ENCODE measurements at places on chromosomes 13 and 19.

DNA sequence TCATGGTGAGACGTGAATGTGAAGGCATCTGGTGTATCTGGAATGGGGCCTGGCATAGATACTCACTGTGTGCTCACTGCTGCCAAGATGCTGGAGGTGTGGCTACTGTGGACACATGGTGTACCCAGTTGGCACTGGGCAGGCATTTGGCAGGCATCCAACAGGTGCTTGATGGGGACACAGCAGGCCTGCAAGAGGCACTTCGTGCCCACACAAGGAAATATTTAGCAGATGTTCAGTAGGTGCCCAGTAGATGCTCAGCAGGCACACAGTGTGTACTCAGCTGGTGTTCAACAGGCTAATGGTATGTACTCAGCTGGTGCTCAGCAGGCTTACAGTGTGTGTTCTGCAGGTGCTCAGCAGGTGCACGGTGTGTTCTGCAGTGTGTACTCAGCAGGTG, 14.2 kb downstream of the CRTC1 start:
- DNase-seq, result no peak

- no peak for DNase-seq
Measured at GRCh38 chr13:74203576-74203975, 69.4 kb upstream of the KLF12 start.

DNA sequence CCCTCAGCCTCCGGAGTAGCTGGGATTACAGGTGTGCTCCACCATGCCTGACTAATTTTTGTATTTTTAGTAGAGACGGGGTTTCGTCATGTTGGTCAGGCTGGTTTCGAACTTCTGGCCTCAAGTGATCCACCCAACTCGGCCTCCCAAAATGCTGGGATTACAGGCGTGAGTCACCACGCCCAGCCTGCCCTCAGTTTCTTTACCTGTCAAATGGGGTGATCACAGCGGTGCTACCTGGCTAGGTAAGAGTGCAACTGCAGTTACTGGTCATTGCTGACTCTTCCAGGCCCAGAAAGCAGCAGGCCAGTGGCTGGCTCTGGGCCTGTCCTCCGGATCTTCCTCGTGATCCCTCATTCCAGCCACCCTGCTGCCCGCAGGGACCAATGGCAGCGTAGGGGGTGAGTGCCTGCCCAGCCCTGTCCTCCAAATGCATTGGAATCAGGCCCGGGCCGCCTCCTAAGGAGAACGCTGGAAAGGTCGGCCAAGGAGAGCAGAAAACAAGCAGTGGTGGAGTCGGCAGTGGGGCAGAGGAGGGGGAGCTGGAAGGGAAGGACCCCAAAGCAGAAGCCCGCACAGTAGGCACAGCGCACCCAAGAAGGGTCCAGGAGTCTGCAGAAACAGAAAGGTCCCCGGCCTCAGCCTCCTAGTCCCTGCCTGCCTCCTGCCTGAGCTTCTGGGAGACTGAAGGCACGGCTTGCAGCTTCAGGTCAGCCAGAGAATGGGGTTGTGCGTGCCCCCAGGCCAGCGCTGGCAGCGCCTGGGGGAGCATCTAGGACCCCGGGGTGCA, 1.8 kb upstream of the SLC27A1 start:
- DNase-seq, result no peak

DNA sequence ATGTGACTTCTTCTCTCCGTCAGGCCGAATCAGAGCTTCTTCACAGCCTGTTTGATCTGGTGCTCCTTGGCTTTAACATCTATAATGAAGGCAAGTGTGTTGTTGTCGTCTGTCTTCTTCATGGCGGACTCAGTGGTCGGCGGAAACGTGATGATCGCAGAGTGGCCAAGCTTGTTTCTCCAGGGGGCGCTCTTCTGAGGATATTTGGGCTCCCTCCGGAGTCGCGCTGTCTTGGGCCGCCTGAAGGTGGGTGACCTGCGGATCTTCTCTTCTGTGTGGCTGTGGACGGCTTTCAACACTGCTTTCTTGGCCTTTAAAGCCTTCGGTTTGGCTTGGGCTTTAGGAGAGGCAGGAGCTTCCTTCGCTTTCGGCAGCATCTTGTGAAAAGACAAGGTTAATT, 9.8 kb downstream of the TPRX1 start:
- no peak for DNase-seq

DNA sequence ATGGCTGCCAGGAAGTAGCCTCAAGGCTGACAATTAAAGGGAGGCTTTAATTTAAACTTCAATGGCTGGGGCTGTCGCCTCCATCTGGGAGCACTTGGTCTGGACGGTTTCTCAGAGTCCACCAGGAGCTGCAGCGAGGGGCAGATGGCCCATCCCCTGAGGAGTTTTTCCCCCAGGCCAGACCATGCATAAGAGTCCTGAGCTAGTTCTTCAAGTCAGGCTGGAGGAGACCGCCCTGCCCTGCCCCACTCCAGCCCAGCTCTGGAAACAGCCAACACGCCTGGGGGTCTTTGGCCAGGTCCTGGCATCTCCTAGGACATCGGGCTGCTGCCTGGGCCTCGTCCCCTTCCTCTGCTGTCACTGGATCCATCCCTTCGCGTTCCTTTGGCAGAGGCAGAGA, 5.3 kb upstream of the ACTN4 start:
- DNase-seq, result no peak

DNA sequence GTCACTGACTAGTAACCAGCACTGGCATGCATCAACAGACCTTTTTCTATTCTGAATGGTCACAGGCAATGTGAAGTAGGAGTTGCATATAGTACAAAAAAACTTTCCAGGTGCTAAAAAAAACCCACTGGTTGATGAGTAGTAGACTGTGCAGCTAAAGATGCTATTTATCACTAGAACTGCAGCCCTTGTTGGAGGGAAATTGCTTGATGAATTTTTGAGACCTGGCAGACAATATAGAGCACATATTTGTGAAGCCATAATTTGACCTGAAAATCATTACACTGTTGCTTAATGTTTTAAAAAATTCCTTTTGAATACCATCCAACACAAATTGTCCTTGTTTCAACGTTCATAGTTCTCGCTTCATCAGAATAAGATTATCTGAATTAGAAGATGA, 441.0 kb downstream of the KLF12 start:
- DNase-seq, result no peak

GRCh38 chr13:43339145-43339804, 315.9 kb downstream of the DNAJC15 start:
- no peak for DNase-seq

All from liver (tissue), 10 donors.